ENCODE measurements at places on chromosomes 11 and 22.

- no peak for DNase-seq
Measured at GRCh38 chr11:117546431-117547194, 219.0 kb downstream of the CEP164 start.

- no peak for DNase-seq
Measured at GRCh38 chr11:17612221-17613188, 65.4 kb downstream of the OTOG start.

- DNase-seq = no peak
Measured at GRCh38 chr11:78465169-78465942, 47.7 kb upstream of the GAB2 start.

GRCh38 chr11:89436071-89436470 is 55.1 kb downstream of the NOX4 start:
- DNase-seq = peak; percentile 1

- no peak for DNase-seq
Measured at GRCh38 chr11:126997641-126998040, 2.9 kb downstream of the KIRREL3 start.

DNA sequence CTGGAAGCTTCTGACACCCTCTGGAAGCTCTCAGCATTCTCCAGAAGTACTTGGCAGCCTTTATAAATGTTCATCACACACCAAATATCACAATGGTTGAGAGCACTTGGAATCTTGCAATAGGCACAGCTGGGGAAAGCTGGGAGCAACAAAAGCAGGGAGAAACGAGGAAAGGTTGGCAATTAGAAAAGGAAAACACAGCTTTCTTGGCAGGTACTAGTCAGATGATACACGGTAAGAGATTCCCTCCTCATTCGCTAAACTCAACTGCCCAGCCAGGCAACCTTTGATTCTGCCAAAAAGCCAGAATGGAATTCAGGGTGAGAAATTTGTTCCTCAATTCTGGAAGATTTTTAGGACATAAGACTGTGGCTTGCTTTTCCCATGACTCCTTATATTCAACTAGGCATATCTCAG is 576.9 kb upstream of the ANO5 start:
- DNase-seq = no peak

GRCh38 chr11:119023741-119024140 is 5.2 kb downstream of the TRAPPC4 start:
- DNase-seq = no peak

- peak; percentile 81 for DNase-seq
Measured at GRCh38 chr11:116913000-116913399, 75.6 kb upstream of the APOA1 start.

Data from ELR (cell line).